ENCODE measurements at places on chromosomes 12 and 14. TPM values are rescaled to one million over a fixed set of nuclear protein-coding genes. Genes with fewer than 3 reads are reported as not detected.

EML5 gene
- polyA plus RNA-seq, result 0.31 TPM

COX8C gene
- not detected for polyA plus RNA-seq

LMNTD1 gene
- polyA plus RNA-seq, result not detected

SERPINA1 gene
- polyA plus RNA-seq, result 2.2 TPM

PRIMA1 gene
- polyA plus RNA-seq, result 2.9 TPM

TAMALIN gene
- 7.4 TPM for polyA plus RNA-seq

CLEC4E gene
- 0.26 TPM for polyA plus RNA-seq

SPIC gene
- polyA plus RNA-seq, result 0.10 TPM

PROX2 gene
- polyA plus RNA-seq, result not detected

GAS2L3 gene
- polyA plus RNA-seq, result 1.1 TPM

FAM222A gene
- polyA plus RNA-seq, result 3.9 TPM

C3AR1 gene
- polyA plus RNA-seq, result 0.94 TPM

OTUB2 gene
- polyA plus RNA-seq, result 2.3 TPM

REP15 gene
- 0.49 TPM for polyA plus RNA-seq

RHEBL1 gene
- polyA plus RNA-seq, result 0.39 TPM

KRT80 gene
- polyA plus RNA-seq, result 53.9 TPM

Data from esophagus (tissue), 2 donors.